ENCODE measurements at places on chromosomes 6 and 20. TPM values are rescaled to one million over a fixed set of nuclear protein-coding genes. Genes with fewer than 3 reads are reported as not detected.
A peak's percentile ranks its signal among the peaks of the same experiment; 100 is the strongest.

The CTAGE9 gene
- not detected for total RNA-seq

The PRR18 gene
- 0.11 TPM for total RNA-seq

The C6orf141 gene
- total RNA-seq: 8.7 TPM

The ZBTB2 gene
- total RNA-seq: 15.5 TPM

The KCNK17 gene
- total RNA-seq: 1.4 TPM

The ABHD16B gene
- total RNA-seq: not detected

The TPD52L1 gene
- 15.6 TPM for total RNA-seq

The PIGT gene
- total RNA-seq: 67.9 TPM

The OLIG3 gene
- total RNA-seq: 0.28 TPM

The HTR1E gene
- total RNA-seq: not detected

The WFDC10B gene
- total RNA-seq: 0.52 TPM

The TPD52L2 gene
- 79.3 TPM for total RNA-seq

The OXT gene
- total RNA-seq: 1.5 TPM

The HDGFL1 gene
- not detected for total RNA-seq

DNA sequence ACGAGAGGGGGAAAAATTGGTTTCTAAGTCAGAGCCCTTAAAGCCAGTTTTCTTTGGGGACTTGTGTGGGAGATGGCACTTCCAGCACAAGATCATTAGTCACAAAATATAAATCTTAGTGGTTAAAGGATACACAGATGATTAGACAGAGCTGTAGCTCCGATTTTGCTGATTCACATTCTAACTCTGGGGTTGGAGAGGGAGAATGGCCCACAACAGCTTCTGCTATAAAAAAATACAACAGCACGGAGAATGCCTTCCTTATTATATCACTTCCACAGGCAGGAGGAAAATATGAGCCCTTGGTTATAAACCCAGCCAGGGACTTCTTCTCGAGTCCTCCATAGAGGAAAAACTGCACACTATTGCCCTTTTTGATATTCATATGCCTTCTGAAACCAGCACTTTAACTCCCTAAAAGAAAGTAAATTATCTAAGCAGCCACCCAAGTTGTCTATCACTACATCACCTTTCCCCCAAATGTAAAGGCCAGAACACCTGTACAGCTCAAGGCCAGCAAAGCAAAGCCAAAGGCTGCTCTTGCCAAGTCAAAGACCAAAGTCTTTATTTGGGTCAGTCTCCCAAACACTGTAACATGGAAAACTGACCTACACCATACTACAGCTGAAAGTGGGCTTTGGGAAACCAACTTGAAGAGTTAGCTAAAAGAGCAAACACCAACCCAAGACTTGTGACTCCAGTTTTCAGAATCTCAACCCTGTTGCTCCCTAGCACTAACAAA is 10.4 kb downstream of the MRPL14 start:
- DNase-seq: no peak

DNA sequence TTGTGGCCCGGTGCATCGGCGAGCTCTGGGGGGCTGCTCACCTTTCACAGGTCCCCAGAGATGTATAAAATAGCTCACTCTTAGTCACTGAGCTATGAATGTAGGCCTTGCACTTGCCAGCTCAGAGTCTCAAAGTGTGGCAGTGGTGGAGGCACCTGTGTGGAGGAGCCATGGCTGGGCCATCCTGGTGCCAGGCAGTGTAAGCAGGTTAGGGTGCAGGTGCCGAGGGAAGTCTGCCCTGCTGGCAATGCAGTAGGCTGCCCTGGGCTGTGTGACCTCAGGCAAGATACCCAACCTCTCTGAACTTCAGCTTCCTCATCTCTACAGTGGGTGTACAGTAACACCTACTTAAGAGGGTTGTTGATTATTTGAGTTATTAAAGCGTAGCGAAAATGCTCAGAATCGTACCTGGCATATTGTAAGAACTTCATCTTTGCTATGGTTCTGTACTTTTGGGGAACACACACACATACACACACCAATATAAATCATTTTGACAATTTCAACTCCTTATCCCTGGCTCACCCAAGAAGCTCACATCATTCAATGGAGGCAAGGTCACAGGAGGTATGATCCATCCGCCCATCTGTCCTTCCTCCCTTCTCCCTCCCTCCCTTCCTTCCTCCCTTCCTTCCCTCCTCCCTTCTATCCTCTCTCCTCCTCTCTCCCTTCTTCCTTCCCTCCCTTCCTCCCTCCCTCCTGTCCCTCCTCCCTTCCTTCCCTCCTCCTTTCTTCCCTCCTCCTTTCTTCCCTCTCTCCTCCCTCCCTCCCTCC is 66.8 kb upstream of the STX16 start:
- DNase-seq: no peak

GRCh38 chr20:38046572-38046971 is 13.0 kb downstream of the RPRD1B start:
- DNase-seq: peak; percentile 39

DNA sequence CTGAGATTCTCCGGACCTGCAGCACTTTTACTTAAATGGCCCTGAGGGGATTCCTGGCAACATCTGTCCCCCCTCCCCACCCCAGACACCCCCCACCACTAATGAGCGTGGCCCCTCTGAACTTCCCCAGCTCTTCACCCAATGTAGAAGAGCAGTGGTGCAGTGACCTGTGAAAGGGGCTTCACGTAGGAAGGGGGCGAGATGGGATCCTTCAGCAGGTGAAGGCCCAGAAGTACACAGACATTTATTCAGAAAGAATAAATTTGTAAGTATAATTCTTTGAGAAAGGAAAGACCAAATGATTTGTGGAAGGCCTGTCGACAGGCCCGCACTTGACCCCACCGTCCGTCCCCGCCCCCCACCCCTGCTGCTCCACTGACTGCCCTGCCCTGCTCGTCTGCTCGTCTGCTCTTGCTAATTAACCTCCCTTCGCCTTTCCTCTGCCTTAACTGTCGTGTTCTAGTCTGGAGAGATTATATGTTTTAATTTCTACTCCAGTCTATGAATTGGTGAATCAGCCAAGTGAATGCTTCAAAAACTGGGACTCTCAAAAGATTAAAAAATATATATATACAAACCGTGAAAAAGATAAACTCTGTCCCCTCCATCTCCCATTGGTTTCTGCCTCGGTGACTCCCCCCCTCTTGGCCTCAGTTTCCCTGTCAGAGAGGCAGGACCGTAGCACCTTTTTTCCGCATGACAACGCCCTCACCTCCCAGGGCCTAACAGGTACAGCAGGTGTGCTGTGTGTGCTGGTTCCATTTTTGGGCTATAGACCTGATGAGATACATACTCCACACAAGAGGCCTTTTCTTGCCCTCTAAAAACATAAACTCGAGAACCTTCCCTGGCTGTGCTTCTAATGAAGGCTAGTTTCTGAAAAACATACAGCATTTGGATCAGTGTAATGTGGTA is 49.2 kb downstream of the GNAS start:
- no peak for DNase-seq

- peak; percentile 60 for DNase-seq
Measured at GRCh38 chr20:38125157-38126056, 39.7 kb downstream of the TGM2 start.

DNA sequence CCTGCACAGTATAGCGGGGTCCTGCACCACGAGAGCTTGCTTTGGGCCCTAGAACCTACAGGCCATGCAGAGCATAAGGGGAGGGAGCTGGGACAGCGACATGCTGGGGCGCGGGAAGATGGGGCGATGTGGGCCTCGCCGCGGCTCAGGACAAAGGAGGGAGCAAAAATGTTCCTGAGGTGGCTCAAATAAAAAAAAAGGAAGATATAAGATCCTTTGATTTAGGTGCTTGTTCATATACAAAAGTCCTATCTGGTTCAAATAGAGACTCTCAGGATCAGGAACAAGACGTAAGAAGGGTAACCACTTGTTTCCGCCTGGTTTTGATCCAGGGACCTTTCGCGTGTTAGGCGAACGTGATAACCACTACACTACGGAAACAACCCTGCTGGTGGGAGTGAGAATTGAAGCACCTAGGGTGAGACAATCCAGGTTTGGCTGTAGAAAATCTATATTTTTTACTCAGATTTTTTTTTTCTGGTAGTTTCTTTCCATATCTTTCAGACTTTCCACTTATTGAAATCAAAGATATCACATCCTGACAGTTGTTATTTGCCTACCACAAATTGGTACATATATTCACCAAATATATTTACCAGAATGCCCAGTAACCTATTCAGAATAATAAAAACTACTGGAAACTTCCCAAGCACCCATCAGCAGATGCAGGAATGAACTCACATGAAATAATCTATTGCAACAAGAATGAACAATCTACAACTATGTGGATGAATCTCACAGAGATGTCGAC is 177.9 kb upstream of the ZNF184 start:
- DNase-seq: peak; percentile 81

DNA sequence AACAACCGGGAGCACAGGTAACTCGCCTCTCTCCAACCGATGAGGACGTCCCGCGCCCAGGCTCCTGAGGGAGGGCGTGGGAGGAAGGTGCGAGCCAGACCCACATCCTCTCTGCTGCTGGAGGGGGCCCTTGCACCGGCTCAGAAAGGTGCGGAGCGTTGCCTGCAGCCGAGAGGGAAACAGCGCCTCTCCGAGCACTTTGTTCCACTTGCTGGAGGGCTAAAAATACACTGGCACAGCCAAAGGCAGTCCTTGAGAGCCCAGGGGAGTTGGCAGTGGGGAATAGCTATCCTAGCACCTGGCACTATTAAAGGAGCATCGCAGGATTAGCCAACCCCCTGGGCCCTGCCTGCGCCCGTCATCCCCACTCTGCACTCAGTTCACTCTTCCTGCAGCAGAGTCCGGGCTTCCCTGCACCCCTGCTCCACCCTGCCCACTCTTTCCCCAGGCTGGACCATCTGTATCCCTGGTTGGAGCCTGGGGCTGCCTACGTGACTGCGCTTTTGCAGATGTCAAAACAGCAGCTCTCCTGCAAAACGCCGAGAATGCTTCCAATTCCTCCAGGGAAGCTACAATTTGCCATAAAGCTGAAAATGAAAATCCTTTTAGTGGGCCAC is 108.9 kb downstream of the SNX5 start:
- peak; percentile 79 for DNase-seq

DNA sequence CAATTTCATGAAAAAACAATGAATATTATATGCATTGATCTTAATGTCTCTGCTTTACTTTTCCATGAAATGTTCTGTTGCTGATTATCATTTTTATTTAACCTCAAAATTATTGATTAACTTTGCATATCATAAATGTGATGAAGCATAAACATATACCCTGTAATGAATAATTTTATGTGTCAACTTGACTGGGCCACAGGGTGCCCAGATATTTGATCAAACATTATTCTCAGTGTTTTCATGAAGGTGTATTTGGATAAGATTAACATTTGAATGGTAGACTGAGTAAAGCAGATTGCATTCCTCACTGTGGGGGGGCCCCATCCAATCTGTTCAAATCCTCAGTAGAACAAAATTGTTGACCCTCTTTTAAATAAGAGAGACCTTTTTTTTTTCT is 265.2 kb downstream of the CENPW start:
- no peak for DNase-seq

DNA sequence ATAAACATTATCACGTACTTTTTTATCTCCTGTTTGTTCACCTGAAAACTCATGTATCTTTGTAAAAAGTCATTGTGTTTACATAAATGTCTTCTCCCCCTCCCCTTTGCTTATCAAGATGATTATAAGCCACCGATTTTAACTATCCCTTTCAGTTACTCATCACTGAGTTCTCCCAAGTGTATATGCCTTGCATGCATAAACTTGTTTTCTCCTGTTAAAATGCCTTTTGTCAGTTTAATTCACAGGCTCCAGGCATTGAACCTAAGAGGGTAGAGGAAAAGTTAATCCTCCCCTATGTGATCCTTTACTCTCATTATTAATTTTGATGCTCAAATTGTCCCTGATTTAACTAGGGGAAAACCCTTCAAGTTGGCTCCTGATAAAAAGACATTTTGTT is 24.2 kb downstream of the ANKEF1 start:
- no peak for DNase-seq

GRCh38 chr20:43389839-43390626 is 67.7 kb upstream of the SRSF6 start:
- peak; percentile 88 for DNase-seq

GRCh38 chr6:147577488-147577887 is 69.0 kb downstream of the SAMD5 start:
- no peak for DNase-seq

DNA sequence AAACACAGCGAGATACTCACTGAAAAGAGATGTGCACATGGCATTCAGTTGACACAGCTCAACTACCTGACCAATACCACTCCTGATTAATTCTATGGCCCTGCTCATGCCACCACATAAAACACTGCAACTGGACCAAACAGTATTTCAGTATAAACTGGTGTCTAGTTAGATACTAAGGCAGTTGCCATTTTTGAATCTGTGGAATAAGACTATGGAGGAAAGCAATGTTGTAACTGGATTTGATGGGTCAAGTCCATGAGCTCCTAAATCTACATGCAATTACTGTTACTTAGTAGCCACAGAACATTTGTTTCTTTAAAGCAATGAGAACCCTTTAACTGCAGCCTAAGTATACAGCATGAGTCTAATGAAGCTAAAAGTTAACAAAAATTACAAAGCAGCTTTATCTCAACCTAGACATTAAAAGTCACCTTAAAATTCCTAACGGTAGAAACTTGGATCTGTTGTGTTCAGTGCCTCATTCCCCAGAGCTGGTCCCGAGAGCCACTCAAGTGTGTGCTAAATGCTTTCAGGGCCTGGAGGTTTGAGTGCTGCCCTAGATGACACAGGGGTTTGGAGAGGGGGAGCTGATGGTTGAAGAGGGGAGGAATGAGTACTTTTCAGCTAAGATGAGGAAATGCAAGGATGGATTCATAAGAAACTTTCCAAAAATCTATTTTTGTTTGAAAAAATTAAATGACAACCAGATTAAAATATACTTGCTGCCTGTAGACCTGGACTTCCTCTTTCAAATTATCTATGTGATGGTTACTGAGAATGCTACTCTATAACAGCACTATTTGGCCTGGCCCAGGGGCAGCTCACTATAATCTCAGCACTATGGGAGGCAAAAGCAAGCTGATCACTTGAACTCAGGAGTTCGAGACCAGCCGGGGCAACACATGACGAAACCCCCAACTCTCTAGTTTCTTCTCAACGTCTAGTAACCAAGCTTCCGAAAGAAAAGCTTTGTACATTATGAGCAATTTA is 15.6 kb downstream of the SNX5 start:
- DNase-seq: no peak

DNA sequence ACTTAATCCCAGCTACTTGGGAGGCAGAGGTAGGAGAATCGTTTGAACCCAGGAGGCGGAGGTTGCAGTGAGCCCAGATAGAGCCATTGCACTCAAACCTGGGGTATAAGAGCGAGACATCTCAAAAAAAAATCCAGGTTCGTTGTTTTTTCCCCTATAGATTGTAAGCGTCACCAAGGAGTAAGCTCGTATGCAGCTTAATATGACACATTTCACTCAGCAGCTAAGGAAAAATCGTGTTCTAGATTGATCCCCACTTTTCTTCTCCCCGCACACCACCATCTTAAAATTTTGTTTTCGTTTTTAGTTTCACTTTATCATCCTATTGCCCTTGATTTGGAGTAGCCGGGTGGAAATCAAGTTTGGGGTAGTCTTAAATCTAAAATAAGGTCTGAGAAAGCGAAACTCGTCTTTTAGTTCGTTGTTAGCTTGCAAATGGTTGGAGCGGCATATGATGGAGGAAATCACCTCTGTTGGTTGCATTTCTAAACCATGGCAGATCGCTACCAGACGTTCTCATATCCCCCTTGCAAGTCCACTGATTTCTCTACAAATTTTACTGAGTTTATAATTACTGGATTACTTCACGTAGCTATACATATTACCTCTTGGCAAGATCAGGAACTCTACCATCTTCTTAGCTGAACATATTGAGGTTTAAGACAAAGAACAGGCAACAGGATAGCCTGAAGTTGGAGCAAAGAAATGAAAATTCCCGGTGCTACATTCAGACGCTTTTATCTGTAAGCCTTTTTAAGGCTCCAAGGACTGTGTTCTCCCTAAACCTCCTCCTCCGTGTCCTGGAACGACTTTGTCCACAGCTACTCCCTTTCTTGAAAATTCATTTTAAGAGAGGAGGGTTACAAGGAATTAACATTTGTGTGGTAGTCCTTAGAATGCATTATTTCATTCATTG is 91.1 kb upstream of the BTN3A2 start:
- DNase-seq: no peak

All from H7 (cell line).